ENCODE measurements at places on chromosomes 1 and 21. TPM values are rescaled to one million over a fixed set of nuclear protein-coding genes. Genes with fewer than 3 reads are reported as not detected.

Gene LAMC1
- total RNA-seq, result 20.5 TPM

Gene LDLRAP1
- 4.3 TPM for total RNA-seq

- DNase-seq, result no peak
Measured at GRCh38 chr1:186974774-186975181, 146.0 kb downstream of the PLA2G4A start.

- no peak for DNase-seq
Measured at GRCh38 chr1:68725001-68725752, 228.3 kb upstream of the DEPDC1 start.

DNA sequence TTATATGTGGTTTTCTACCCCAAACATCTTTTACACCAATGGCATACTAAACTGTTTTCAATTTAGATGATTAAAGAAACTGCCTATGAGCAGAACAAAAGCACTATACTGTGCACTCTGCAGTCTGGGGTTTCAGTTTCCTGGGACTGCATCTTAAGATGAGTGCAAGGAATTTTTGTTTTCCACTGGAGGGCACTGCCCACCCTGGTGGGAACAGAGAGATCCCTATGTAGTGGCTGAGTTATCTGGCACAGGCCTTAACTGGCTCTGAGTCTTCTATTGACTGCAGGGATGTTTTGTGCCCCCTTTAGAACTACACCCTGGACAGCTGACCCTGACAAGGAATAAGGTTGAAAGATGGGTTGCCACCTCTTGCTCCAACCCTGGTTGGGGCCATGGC is 12.0 kb downstream of the PROK1 start:
- DNase-seq, result no peak

DNA sequence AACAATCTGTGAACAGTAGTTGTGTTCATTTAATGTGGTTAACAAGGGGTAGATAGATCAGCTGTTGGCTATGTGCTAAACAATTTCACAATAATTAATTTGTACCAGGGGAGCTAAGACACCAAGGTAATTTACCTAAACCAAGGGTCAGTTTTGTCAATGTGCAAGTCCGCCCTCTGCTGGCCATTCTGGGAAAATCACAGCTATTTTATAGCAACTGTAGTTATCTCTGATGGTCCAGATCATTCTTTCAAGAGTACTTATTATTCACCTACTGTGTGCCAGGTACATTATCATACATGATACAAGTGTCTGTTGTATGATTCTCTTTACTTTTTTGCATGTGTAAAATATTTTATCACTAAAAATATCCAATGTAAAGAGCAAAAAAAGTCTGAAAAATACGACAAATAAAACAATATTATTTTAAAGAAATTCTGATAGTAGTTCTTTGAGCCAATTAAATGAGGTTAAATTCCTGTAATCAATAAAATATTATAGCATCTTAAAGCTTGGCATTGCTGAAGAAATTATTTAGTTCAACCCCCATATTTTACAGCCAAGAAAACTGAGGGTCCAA is 312.3 kb upstream of the FAM78B start:
- no peak for DNase-seq
